ENCODE measurements at places on chromosomes 1 and 21.

DNA sequence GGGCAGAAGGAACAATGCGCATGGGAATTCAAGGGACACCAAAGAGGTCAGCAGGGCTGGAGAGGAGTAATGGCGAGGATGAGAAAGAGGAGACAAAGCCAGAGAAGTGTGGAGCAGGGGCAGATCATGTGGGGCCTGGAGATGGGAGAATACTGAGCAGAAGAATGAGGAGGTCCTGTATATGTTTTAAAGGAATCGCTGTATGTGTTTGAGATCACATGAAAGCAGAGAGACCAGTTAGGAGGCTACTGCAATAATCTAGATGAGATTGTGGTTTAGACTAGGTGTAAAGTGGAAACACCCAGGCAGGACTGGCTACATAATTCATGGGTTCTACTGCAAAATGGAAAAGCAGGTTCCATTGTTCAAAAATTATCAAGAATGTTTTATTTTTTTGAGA is 33.3 kb upstream of the SLC30A10 start:
- no peak for DNase-seq

DNA sequence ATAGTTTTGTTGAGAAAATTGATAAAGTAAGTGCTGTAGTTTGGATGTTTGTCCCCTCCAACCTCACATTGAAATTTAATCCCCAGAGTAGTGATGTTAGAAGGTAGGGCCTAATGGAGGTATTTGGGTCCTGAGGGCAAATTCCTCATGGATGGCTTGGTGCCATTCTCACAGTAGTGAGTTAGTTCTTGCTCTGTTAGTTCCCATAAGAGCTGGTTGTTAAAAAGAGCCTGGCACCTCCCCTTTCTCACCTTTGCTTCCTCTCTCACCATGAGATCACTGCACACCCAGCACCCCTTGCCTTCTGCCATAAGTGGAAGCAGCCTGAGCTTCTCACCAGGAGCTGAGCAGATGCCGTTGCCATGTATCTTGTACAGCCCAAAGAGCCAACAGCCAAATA is 354.8 kb upstream of the NFIA start:
- no peak for DNase-seq

DNA sequence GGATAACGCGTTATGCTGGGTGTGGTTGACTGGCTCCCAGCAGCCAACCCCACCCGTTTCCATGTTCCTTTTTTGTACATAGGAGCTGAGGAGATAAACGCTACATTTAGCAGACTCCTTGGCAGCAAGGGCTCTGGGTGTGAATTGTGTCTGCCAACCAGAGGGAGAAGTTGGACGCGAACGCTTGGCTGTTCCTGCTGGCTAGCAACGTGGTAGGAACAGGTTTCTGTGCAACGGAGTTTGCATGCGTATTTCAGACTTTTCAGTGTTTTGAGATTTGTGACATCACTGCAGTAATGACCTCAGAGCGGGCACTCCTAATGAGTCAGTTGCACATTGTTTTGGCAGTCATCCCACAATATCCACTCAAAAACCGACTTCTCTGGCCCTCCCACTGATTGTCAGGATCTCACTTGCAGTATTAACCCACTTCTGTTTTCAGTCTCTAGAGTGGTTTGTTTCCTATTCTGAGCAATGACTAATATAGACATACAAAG is 98.7 kb upstream of the RGS1 start:
- DNase-seq, result no peak

DNA sequence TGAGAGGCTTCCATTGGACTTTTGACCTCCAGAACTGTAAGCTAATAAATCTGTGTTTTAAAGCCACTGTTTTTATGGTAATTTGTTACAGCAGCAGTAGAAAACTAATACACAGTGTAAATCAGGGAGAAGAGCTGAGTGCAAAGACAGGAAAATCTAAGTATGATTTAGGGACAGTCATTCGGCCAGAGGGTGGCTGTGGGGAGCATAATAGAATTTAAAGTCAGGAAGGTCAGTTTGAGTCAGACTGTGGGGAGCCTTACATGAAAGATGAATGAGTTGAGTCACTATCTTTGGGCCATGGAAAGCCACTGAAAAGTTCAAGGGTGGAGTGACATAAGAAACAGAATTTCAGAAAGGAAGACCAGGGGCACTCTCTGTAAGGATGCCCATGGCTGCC is 52.4 kb upstream of the SSX2IP start:
- no peak for DNase-seq
